ENCODE measurements at places on chromosomes 2 and 18.

- no peak for DNase-seq
Observed at GRCh38 chr18:22311301-22311700, 106.4 kb downstream of the CTAGE1 start.

GRCh38 chr2:112791019-112791418 lies 6.7 kb upstream of the IL1A start:
- DNase-seq, result no peak

DNA sequence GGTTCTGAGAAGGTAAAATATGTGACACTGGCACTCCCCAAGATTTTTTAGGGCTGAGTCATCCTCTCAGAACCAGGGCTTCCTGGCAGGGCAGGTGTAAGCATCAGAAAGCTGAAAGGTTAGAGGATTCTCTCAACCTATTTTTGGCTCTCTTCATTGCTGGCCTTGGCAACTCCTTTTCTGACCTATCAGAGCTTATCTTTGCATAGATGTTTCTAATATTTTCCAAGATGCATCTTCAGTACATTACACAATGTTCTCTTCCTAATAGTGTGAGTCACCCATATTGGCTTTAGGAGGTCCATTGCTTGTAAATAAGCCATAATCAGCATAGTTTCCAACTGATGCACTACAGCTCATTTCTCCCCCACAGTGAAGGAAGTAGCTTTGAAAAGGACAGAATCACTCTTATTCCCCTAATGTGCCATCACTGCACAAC lies 2008.4 kb upstream of the PIK3C3 start:
- no peak for DNase-seq

GRCh38 chr2:215899141-215900074 lies 113.9 kb downstream of the MREG start:
- no peak for DNase-seq

- no peak for DNase-seq
Observed at GRCh38 chr18:11607906-11608305, 1.5 kb upstream of the SLC35G4 start.

DNA sequence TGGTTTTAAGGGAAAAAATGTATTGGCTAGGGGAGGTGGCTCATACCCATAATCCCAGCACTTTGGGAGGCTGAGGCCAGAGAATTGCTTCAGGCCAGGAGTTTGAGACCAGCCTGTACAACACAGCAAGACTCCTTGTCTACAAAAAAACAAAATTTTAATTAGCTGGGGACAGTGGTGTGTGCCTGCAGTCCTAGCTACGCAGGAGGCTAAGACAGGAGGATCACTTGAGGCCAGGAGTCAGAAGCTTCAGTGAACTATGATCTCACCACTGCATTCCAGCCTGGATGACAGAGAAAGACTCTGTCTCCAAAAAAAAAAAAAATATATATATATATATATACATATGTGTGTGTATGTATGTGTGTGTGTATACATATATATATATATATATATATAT lies 18.5 kb downstream of the CCDC88A start:
- DNase-seq, result no peak

DNA sequence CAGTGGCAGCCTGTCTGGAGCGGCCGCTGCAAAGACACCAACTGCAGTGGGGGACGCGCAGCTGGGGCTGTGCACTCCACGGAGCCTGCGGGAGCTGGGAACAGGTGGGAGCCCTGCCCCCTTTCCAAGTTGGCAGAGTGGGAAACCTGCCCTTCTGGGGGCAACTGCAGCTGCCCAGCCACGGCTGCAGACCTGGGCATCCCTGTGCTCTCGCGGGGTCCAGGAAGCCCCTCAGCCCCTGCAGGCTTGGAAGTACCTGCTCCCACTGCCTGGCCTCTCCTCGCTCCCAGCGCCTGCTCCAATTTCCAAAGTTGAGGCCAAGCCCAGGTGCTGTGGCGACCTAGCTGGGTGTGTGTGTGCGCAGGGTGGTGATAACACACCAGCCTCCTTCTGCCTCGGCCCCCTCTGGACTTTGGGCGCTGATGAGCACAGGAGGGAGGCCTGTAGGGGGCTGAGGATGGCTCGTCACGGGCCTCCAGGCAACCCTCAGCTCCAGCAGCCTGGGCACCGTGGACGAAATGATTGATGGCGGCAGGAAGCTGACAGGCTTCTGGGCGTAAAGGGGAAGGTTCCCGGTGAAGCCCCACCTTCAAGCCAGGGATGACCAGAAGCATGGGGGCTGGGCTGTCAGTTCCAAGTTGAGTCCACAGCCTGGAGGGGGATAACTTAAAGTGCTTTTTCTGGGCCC lies 76.9 kb downstream of the PTPN4 start:
- no peak for DNase-seq

- DNase-seq, result no peak
Observed at GRCh38 chr2:230816735-230817134, 48.0 kb upstream of the ITM2C start.

DNA sequence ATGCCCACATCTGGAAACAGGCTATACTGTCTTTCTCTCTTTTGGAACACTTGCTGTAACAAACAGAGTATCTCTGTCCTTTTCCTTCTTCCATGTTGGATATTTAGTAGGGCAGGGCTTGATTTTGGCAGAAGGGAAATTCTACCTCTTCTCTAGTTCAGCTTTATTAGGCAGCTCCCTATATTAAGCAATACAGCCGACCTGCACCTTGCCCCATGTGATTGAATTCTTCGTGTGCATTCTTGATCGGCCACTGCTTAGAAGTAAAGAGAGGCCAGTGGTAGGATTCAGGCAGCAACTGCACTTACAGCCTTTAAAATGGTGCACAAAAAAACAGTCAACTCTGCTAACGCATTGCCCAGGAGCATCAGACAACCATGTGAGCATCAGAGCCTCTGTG lies 31.3 kb upstream of the FIGN start:
- no peak for DNase-seq

DNA sequence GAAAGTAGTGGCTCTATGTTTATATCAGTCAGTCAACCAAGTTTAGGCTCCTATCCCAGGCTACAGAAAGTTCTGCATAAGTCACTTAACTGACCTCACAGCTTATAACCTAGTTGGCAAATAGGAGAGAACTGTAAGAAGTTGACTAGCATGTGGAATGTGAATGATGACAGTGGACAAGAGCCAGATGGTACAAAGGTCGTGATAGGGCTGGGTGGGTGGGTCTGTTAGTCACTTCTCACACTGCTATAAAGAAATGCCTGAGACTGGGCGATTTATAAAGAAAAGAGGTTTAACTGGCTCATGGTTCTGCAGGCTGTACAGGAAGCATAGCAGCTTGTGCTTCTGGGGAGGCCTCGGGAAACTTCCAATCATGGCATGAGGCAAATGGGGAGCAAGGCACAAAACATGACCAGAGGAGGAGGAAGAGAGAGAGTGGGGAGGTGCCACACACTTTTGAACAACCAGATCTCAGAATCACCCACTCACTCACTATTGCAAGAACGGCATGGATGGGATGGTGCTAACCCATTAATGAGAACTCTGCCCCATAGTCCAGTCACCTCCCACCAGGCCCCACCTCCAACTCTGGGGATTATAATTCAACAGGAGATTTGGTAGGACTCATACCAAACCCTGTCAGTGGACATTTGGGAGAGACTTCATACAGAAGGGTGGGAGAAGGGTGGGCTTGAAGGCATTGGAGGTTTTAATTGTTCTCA lies 68.8 kb downstream of the LTBP1 start:
- DNase-seq, result no peak

DNA sequence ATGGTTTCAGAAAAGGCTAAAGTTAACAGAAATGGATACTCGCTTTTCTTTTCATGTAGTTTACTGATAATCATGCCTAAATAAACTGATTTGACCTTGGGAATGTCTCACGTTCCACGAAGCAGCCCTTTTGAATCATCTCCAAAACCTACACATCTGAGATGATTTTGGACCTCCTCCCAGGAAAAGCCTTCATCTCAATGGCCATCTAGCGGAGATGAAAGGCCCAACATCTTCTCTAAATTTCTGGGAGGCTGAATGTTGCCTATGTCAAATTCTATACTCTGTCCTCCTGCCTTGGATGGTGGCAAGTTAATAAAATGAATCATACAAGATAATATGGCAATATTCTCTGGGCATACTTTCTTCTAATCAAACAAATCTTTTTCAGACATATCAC lies 448.5 kb downstream of the ZEB2 start:
- DNase-seq, result no peak

GRCh38 chr2:84896567-84896966 lies 8.9 kb upstream of the TMSB10 start:
- no peak for DNase-seq

DNA sequence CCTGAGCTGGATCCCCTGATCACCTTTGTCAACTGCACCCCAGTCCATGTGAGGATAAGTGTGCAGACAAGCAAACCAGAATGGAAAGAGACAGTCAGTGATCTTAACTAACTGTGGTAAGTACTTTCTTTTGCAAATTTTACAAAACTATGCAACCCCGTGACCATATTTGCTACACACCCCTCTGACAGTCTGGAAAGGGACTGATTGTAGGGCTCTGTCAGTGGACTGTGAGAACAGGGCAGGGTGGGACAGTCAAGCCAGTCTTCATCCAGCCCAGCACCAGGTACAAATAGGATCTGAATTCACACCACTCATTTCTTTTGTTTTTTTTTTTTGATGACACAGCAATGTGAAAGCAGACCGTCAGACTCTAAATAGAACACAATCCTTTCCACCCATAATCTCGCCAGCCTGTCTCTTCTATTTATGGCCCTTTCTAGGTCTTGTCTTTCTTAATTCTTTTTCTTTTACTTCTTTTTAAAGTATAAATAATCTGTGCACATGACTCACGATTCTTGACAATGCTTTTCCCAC lies 165.6 kb downstream of the ARL6IP6 start:
- no peak for DNase-seq

DNA sequence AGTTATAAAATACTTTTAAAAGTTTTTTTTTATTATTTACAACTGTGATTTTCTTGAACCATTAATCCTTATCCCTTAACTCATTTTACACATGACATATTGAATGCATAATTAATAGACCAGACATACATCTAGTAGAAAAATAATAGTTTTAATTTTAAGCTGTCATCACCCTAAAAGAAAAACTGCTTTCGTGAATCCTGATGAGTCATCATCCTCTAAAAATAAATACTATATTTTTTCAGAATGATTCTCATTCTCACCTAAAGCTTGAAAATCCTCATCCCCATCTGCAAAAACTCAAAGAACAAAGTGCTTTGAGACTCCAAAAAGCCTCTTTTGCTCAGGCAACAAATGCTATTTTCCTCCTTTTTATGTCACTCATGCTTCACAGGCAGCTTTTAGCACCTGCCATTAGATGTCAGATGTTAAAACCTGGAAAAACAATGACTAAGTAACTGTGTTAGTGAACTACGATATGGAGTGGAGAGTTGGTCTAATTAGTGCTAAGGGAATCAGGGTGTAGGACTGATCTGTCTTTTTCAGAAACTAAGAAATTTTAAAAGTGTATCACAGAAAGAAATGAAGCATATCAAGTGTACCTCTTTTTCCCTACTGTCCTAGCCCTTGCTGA lies 297.6 kb downstream of the TMX3 start:
- no peak for DNase-seq

DNA sequence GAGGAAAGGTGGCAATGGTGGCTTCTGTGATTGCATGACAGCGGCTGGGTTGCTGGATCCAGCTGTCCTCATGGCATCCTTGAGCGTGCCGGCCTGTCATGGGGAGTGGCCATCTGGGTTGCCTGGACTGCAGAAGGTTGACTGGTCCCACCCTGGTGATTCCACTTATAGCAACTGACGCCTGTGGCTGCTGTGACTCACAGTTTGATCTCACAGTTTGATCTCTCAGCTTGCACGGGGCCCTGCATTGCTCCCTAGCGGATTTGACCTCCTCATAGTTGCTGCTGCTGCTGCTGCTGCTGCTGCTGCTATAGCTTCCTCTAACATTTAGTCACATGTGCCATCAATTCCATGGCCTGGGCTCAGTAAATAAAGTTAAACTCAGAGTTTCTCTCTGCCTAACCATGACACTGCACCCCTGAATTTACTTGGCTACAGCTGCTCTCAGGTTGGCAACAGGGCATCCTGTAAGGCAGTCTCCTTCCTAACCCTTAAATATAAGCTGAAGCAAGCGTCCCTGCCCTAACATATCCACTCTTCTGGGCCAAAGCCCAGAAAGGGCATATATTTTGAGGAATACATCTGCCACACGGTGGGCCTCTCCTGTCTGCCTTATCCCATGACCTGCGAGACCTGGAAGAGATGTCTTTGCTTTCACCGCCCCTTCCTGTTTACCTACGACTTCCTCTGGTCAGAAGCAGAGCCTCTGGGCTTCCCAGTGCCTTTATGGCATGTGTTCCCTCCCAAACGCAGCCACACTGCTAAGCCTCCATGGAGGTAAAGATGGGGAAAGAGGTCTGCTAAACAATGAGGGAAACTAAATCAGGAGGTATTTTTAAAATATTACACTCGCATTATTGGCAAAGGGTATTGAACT lies 37.8 kb upstream of the CCDC150 start:
- DNase-seq, result peak; percentile 93

- no peak for DNase-seq
Observed at GRCh38 chr2:63667132-63667700, 78.5 kb downstream of the MDH1 start.

DNA sequence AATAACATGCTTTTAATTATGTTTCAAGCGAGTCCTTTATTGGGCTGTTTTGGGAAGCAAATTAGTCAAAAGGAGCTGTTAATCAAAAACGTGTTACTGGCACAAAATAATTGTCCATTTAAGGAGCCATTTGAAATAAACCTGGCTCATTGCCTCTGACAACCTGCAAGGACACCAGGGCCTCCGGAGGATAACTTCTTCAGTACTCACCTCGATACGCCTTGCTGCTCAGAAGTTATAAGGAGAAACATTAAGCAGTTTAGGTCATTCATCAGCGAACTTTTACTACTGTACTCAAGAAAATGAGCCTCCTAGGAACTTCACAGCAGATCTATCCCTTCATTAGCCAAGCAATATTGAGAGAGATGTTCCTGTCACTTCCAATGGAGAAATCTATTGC lies 1579.2 kb upstream of the ACVR2A start:
- no peak for DNase-seq

GRCh38 chr2:160322320-160322719 lies 122.2 kb upstream of the ITGB6 start:
- no peak for DNase-seq

DNA sequence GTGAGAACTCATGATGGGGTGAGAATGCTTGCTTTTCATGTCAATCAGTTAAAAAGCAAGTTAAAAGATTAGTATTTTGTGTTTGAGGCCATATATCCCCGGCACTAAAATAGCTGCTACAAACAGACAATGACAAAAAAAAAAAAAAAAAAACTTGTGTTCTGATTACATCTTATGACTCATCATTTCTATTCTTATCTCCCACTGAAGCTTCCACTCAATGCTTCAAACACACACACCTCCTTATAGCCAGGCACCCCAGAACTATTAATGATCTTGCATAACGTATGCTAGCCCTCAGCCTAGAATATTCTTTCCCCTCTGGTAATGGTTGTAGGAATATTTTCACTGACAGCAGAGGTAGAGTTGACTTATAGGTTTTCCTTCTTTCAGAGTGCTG lies 778.3 kb downstream of the TRIB2 start:
- DNase-seq, result no peak

All from osteocyte (in vitro differentiated cells).